HAP-1 (cell line): ENCODE measurements at places on chromosomes 16 and 17.
A peak's percentile ranks its signal among the peaks of the same experiment; 100 is the strongest.

- DNase-seq, result no peak
Observed at GRCh38 chr17:20184181-20184580, 175.0 kb downstream of the SPECC1 start.

DNA sequence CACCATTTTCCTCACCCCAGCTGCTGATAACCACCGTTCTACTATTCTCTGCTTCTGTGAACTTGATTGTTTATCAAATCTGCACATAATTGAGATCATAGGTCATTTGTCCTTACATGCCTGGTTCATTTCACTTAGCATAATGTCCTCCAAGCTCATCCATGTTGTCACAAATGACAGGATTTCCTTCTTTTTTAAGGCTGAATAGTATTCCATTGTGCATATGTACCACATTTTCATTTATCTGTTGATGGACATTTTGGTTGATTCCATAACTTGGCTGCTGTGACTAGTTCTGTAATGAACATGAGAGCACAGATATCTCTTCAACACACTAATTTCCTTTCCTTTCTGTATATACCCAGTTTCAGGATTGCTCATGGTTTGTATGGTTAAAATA is 225.3 kb upstream of the TBX2 start:
- no peak for DNase-seq

DNA sequence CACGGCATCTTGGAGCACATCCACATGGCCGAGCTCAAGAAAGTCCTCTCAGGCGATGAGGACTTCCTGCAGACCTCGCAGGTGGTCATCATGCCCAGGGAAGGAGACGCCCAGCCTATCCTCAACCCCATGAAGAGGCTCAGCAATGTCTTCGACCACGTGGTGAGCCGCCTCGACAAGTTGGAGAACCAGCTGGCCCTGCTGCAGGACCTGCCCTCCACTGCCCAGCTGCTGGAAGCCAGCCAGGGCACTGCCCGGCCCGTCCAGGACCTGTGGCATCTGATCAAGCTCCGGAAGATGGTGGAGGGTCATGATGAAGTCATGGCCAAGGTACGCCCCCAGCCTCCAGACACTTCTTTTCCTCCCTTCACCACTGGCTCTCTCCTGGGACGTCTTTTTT is 440 bp downstream of the C16orf96 start:
- DNase-seq, result no peak

- no peak for DNase-seq
Observed at GRCh38 chr17:60393840-60394723, 2.1 kb upstream of the USP32 start.

- no peak for DNase-seq
Observed at GRCh38 chr17:29744121-29744520, 121.4 kb upstream of the CORO6 start.

DNA sequence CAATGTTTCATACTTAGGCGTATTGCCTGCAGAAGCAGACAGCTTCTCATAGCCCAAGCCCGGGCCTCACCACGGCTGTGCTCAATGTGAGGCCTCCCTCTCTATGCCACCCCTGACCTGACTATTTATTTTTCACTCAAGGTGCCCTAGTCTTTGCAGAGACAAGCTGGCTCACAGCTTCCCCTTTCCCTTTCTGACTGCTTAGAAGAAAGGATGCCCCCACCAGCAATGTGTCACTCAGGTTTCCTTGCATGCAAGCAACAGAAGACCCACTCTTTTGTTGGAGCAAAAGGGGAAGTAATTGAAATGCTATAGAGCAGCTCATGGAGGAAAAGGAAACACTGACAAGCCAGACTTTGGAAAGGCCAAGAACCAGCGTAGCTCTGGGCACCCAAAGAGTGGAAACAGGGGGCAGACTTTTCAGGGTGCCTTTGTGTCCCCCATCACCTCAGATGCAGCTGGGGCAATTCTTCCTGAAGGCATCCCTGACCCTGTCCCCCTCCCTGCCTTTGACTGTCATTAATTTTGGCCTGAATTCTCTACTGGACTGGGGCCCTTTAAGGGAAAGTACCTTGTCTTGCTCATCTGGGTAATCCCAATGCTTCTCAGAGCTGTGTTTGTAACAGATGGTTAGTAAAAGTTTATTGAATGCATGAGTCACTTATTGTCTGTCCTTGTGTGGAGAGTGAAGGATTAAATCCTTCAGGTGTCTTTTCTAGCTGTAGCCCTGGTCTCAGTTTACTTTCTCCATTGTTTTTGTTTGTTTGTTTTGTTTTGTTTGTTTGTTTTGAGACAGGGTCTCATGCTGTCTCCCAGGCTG is 17.8 kb downstream of the RGS9 start:
- DNase-seq, result no peak

DNA sequence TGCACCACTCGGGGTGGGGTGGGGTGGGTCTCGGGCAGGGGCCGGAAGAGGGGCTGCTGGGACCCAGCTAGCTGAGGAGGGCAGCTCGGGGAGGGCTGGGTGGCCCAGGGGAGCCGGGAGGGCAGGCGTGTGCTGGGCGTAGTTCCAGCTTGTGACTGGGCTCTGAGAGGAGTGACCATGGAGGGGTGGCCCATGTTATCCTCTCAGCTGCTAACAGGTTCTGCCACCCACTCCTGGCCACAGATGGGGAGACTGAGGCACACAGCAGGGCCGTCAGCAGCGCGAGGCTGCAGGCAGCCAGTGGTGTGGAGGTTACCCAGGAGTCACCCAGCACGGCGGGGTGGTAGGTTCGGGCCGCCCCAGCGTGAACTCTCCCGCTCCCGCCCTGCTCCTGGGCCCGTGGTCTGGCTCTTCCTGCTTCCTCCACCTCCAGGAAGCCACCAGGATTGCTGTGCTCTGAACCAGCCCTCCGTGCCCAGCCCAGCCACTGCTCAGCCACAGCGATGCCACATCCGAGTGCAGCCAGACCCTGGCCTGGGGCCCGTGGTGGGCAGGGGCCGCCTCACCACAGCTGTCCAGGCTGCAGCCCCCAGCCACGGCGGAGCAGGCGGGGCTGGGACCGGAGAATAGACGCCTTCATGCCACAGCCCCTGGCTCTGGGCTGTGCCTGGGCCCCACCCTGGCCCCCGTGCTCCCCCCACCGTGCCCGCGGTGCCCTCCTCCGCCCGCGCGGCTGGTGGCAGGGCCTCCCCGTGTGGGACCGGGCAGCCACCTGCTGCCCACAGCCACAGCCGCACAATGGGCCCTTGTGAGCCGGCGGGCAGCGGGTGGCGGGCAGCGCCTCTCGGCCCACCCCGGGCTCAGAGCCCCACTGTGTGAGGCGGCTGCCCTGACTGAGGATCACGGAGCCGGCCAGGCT is 26.3 kb upstream of the SSTR5 start:
- no peak for DNase-seq

DNA sequence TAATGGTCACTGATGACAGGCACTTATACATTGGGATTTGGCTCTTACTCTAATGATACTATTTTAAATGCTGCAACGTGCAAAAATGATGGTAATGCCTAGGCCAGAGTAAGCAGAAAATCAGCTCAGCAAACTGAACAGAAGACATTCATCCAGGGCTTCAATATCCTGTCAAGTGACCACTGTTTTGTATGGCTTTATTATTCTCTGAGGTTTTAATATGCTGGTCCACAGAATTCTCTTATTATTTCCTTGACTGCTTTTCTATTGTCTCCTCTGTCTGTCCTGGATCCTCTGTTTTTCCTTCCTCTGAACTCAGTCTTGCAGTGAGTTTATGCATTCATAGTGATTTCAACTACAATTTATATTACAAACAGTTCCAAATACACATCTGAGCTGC is 90.8 kb upstream of the PMFBP1 start:
- DNase-seq, result no peak

DNA sequence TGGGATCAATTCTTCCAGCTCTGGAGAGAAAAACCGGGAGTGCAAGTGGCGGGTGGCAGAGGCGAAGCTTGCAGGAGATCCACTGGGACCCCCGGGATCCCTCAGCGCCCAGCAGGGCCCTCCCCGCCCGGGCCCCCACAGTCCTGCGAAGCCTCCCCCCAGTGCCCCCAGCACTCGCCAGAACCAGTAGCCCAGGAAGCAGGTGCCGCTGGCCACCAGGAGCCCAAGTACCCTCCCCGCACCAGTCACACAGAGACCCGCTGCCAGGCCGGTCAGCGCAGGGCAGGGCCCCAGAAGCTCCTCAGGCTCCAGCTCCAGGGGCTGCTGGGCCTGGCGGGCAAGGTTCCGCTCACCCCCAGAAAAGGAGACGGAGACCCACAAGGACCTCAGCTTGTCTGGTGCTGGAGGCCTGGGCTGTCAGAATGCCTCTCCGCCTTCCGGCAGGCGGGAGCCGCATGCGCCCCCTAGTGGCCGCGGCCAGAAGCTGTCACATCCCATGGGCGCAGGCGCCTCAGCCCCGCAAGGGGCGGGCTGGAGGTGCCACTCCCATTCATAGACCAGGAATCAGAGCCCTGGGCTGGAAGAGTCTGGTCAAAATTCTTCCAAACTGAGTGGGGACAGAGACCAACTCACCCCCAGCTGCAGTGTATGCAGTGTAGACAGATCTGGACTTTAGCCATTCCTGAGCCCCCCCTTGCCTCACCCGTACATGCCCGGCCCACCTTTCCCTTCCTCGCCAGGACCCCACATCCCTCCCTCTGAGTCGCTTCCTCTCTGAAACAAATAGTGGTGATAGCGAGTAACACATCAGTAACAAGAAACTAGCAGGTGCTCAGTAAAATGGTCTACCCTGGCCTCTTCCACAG is 1002.3 kb downstream of the KCNJ18 start:
- DNase-seq, result no peak

DNA sequence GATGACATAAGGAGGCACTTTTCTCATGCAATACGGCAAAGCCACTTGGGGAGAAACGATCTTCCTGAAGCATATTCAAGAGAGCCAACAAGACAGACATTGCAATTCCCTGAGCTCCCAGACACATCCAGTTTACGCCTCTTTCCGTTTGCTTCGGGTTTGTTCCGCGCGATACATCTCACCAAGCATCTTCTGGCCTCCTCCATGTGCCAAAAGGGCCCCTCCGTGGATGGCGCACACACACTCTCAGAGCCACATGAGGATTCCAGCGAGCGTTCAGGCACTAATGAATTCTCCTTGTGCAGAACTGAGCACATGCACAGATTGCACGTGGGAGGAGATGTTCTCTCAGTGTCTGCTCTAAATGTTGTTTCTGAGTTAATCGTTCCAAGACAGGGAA is 146.7 kb upstream of the SHISA6 start:
- no peak for DNase-seq

GRCh38 chr17:79923974-79924638 is 84.9 kb upstream of the CBX4 start:
- DNase-seq, result peak; percentile 90

- DNase-seq, result no peak
Observed at GRCh38 chr16:54817432-54817831, 113.2 kb upstream of the IRX5 start.

- DNase-seq, result no peak
Observed at GRCh38 chr16:85515830-85516397, 97.2 kb upstream of the GSE1 start.

GRCh38 chr17:81082177-81083073 is 47.5 kb downstream of the BAIAP2 start:
- DNase-seq, result no peak

DNA sequence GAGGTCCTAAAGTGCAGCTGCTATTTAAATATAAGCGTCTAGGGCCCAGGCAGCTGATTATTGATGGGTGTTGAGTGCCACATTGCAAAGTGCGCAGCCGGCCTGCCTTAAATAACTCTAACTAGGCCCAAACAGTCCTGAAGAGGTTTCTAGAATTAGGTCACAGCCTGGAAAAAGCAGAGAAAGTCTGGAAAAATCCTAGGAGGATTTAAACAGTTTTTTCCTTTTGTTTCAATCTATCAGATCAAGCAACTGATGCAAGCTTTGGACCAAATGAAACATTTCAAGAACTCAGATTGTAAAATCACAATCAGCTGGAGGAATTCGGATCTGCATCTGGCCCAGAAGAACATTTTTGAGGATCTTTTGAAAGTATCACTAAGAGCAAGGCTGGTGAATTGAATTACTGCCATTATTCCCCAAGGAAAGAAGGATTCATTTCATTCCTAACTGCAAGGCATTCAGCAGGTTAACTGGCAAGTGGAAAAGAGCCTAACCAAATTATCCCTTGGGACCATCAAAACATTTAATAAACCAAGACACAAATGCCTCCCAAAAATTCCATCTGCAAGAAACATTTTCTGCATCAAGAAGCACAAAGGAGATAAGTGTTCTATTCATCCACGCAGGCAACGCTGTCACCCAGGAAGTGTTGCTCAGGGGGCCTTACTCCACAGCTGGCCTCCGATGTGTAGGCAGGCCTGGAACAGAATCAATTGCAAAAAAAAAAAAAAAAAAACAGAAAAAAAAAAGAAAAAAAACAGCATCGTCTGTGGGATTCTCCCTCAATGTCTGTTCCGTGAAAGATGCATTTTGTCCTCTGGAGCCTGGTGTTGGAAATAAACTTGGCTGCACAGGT is 46.1 kb downstream of the IRX3 start:
- no peak for DNase-seq

GRCh38 chr17:63290784-63291183 is 155.3 kb downstream of the CYB561 start:
- no peak for DNase-seq

DNA sequence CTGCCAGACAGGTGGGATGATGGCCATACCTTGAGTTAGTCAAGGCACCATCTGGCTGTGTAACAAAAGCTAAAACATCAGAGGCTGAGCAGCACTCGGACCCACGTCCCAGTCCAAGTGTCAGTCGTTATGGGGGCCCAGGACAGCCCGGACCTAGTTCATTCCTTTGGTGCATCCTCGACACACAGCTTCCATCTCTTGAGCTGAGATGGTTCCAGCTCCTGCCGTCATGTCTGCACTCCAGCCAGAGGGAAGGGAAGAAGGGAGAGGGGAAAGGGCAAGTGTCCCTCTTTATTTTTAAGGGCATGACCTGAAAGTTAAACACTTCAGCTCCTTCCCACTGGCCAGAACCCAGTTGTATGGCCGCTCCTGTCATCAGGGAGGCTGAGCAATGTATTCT is 218.0 kb downstream of the SEC14L1 start:
- no peak for DNase-seq

GRCh38 chr16:12211870-12212690 is 235.5 kb downstream of the SNX29 start:
- no peak for DNase-seq

DNA sequence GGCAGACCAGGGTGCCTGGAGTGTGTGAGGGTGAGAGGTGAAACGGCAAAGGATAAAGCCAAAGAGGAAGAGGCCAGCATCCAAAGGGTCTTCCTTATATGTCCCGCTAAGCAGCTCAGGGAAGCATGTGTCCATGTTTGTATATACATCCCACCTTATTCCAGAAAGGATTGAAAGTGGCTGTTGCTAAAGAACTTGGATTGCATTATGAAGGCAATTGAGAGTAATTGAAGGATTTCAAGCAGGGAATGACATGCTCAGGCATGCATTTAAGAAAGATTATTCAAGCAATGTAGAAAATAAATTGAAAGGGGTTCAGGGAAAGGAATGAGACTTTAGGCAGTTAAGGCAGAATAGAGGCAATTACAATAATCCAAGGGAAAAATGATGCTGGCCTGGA is 237.6 kb upstream of the SOX9 start:
- no peak for DNase-seq
